ENCODE measurements at places on chromosomes 6 and 20. TPM values are rescaled to one million over a fixed set of nuclear protein-coding genes. Genes with fewer than 3 reads are reported as not detected.

Gene VSX1
- not detected for total RNA-seq

Gene SMLR1
- total RNA-seq, result not detected

Gene NEU1
- total RNA-seq, result 16.9 TPM

Gene OR12D2
- not detected for total RNA-seq

All from psoas muscle (tissue), 8 donors.